ENCODE measurements at places on chromosomes 4 and X.
A peak's percentile ranks its signal among the peaks of the same experiment; 100 is the strongest.

DNA sequence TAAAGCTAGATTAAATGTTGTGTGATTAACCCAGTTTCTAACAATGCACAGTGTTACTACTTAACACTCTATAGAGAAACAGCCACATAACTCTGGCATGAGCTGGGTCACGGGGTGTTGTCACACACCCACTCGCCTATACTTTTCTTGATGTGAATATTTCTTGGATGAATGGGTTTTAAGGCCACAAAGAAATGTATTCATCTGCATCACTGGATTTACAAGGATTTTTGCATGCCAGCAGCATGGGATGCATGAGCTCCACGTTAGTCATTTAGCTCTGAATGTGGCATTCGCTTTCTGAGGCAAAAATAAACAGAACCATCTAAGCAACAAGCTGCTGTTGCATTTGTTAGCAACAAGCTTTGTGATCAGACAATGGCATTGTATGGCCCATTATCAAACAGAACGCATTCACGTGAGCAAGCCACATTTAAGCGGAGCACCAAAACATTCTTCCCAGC lies 89.7 kb downstream of the LRP2BP start:
- peak; percentile 12 for DNase-seq

GRCh38 chr4:99405433-99406115 lies 29.6 kb downstream of the ADH7 start:
- DNase-seq, result peak; percentile 76

GRCh38 chr4:133152831-133153481 lies 3.9 kb downstream of the PCDH10 start:
- DNase-seq, result peak; percentile 68

DNA sequence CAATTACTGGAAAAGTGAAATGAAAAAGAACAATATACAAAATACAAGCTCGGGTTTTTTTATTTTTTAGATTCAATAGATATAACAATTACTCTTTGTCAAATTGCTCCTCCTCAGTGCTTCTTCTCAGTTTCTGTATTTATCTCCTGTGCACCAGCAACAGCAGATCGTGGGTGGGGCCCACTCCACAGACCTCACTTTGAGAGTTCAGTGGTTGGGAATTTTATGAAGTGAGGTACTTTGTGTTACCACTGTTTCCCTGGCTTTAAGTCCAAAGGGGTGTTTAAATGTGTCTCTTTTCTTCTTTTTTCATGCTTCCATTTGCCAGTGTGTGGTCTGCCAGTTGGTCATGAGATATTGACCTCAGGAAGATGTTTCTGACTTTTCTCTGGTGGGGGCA lies 54.4 kb downstream of the KIT start:
- no peak for DNase-seq

- peak; percentile 4 for DNase-seq
Measured at GRCh38 chr4:184358521-184359232, 115.7 kb downstream of the IRF2 start.

DNA sequence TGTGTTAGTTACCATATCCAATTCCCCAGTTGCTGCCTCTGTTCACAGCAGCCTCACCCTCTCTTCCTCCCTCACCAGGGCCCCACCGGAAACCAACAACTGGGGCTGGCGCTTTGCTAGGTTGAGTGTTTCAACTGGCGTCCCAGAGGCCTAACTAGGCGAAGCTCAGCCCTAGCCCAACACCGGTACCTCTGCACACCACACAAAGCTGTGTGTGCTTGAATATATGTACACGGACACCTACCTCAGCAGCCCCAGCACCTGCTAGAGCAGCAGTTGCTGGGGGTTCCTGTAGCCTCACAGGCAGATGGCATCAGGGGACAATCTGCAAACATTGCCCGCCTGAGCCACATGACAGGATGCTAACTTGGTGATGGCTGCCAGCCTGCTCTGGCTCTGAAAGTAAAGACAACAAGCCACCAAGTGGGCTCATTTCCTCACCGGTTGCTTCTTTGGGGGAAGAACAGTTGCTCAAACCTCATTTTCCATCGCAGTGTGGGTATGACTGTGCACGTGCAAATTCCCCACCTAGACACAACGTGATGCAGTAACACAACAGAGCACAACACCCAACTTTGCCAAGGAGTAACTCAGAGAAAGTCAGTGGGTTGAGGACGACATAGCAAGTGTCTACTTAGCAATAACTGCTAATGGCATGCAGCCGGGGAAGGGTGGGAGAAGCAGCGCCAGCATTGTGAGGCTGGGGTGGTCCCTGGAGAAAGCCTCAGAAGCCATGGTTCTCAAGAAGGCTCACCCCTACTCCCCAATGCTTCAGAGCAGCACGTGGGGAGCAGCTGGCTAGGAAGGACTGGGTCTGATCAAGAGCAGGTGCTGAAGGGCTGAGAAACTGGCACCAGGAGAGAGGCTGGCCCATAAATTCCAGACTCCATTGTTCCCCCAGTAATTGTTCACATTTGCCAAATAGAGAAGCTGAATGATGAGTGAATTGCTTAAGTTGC lies 139.5 kb downstream of the SH3KBP1 start:
- DNase-seq, result no peak

GRCh38 chr4:41070516-41071281 lies 143.6 kb downstream of the APBB2 start:
- DNase-seq, result no peak

DNA sequence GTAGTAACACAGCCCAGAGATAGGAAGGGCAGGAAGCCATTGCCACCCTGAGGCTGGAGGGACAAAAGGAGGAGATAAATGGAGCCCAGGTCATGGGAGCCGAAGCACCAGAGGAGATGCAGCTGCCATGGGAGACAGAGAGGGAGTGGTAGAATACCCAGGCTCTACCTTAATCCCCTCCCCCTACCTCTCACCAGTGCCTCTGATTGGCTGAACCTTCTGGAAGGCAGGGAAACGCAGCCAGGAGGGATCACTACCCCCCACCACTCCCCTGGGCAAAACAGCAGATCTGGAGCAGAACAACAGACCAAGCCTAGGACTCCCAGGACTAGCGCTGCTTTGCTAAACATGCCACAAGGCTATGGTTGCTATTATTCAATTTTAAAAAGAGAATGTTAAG lies 114.2 kb downstream of the ZNF827 start:
- no peak for DNase-seq

DNA sequence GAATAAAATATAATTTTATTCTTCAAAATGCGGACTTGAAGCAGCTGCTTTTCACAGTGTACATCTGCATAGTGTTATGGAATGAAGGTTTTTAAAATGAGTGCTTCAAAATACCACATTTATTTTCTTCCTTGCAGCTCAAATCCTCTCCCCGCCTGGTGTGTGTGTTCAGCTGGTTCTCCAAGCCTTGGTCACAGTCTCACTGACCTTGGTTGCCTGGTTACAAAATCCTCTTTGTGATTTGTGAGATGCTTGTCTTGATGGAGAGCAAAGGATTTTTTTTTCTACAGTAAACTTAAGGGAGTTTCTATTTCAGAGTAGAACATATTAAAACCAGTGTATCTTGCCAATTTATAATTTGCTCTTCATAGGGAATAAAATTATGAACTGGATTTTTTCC lies 139.2 kb downstream of the PCDH18 start:
- no peak for DNase-seq

- no peak for DNase-seq
Measured at GRCh38 chrX:129760981-129761380, 18.8 kb upstream of the SASH3 start.

DNA sequence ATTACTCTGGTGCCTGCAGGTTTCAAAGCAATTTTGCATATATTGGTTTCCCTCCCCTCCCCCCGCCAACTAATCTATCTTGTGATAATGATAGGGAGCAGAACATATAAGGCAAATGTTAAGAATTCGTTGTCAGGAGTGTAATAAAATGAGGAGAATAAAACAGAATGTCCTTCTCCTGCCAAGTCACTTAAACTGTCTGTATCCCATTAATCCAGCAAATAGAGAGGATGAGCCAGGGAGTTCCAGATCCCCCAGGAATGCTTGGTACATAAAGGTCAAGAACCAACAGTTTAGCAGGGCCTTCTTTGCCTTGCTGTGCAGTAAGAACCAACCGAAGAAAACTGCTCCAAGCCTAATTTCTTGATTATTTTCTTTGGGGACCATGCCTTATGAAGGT lies 141.4 kb downstream of the AMELX start:
- no peak for DNase-seq

DNA sequence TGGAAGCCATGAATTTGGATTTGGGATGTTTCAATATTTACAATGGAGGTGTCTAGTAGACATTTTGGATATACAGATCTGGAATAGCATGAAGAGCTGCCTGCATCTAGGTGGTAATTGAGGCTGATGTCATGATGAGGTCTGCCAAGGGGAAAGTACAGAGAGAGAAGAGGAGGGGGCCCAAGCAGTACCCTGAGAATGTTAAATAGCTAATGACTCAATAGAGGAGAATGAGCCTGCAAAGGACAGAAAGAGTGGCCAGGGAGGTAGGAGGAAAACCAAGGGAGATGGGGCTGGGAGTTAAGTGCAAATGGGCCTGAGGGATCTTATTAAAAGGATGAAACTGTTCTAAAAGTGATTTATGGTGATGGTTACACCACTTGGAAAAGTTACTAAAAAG lies 182.2 kb upstream of the KIT start:
- DNase-seq, result no peak

DNA sequence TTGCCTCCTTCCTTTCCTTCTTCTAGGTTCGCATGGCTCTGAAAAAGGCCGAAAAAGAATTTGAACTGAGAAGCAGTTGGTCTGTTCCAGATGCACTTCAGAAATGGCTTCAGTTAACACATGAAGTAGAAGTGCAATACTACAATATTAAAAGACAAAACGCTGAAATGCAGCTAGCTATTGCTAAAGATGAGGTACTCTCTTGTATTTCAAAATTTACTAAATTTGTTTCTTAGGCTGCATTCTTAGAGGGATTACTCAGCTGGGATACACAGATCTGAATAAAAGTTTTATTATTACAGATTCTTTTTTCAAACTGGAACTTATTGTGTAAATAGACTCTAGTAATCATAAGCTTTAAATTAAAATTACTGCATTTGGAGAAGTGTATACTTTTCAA lies 146.9 kb downstream of the STIM2 start:
- no peak for DNase-seq

- no peak for DNase-seq
Measured at GRCh38 chr4:9936129-9936644, 85.1 kb downstream of the SLC2A9 start.

GRCh38 chr4:5511791-5512190 lies 196.6 kb downstream of the EVC2 start:
- no peak for DNase-seq

GRCh38 chr4:143019351-143019750 lies 165.4 kb upstream of the USP38 start:
- no peak for DNase-seq

- no peak for DNase-seq
Measured at GRCh38 chrX:35726176-35726575, 72.0 kb upstream of the MAGEB16 start.

DNA sequence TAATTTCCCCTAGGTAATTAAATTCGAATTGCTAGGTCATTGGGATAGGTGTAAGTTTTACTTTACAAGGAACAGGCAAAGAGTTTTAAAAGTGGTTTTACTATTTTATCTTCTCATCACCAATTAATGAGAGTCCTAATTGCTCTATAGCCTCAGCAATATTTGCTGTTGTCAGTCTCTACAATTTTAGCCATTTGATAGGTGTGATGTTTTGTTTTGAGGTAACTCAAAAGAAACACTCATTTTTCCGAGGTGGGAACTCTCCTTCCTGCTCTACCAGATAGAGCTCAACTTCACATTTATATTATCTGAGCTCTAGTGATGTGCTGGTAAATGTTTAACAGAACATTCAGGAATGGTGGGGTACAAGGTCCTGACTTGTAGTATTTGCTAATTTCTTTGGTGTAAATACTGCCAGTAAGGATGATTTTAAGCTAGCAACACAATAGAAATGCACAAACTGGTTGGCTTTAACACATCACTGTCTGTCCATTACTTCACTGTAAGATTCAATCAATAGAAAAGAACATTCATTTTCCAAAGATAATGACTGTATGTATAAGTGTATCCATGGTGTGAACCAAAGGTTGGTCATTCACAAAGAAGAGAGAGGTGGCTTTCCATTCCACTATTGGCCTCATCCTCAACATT lies 62.7 kb downstream of the LDB2 start:
- no peak for DNase-seq

- DNase-seq, result no peak
Measured at GRCh38 chrX:39652336-39652735, 445.4 kb downstream of the BCOR start.

DNA sequence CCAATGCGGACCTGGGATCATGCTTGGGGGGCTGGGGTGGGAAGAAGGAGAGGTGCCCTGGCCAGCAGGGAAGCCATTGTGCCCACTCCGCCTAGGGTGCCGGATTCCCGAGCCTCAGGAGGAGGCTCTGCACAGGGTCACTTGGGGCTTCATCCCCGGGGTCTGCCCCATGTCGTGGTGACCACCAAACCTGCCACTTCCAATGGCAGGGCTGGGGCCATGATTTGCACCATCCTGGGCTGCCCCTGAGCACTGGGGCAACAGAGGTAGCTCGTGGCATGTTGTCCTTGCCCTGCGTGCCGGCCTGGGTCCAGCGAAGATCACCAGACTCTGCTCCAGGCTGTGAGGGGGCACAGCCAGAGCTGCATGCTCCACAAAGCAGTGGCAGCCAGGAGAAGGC lies 71.4 kb upstream of the DCAF12L2 start:
- DNase-seq, result no peak

DNA sequence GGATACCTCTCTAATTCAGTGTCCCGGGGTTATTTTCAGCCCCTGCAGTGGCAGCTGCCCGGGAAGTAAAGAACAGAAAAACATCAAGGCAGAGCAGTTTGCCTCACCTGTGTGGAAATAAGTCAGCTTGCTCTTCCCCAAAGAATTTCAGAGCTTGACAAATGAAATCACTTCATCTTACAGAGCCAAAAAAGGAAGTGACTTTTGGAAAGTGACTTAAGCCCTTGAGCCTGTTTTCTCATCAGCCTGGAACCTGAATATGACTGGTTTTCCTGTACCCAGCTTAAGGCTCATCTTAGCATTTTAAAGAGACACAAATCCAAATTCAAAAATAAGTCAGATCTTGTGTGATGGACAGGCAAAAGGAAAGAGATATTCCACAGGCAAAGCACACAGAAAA lies 211.6 kb downstream of the RCHY1 start:
- no peak for DNase-seq

DNA sequence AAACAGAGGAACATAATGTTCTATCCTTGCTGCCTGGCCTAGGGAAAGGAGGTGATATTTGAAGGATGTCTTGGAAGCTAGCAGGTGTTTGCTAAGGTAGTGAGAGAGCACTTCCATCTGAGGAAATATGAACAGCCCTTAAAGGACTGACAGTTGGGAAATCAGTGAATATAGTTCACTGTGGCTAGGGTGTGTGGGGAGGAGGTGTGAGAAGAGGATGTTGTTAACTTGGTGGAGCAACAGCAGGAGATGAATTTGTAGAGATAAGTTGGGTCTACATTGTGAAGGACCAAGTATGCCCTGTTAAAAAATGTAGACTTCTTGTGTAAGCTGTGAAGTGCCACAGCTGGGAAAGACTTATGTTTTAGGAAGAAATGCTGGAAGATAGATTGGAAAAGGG lies 25.5 kb downstream of the TBC1D19 start:
- DNase-seq, result no peak
